ENCODE measurements at places on chromosomes 11 and 22.

GRCh38 chr11:1302461-1303125, 6.8 kb downstream of the TOLLIP start:
- DNase-seq: no peak

DNA sequence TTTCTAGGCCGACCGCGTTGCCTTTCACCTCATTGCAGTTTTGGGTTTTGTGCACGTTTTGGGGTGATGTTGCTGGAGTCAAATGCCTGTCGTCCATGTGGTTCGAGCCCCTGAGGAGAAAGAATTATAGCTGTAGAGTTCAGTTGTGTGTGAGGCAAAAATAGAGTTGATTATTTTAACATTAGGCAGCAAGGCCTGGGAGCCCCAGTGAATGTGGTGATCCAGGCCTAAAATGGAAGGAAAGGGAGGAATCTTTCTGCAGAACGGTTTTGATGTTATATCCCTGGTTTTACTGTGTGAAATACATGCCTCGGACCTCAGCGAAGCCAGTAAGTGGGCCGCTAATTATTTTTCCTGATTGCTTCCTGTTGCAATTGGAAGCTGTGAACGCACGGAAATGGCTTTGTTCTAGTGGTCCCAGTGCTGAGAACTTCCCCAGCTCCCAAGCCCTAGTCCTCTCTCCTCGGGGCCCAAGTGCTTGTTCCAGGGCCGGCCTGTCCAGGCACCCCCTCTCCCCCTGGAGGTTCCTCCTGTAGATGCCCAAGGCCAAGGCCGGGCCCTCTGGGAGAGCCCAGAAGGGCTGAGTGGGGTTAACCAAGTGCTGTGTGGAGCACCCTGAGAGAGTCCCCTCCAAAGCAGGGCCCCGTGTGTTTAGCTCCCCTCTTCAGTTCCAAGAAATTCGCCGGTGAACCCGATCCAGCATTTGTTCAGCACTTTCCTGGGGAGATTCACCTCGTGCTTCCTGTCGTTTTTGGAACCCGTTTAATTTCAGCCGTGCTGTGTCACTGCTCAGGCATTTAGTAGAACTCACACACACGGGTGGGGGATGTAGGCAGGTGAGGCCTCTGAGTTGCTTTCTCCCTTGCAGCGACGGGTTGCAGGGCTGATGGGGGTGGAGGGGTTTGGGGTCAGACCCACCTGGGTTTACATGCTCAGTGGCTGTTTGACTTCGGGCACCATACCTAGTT, 2.1 kb downstream of the LRP5 start:
- no peak for DNase-seq

DNA sequence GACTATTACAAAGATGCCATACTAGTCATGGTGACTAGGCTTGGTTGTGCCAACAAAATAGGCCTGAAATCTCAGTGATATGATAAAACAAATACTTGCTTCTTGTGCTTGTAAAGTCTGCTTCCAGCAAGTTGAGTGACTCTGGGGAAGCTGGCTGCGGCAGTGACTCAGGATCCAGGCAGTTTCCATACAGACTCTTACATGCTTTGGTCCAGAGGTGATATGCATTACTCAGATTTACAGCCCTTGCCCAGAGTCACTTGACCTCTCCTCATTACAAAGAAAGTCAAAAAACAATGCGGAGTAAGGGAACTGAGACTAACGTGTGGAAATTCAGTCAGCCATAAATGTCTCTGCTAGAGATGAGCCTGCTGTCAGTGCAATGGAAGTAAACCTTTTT, 387.5 kb downstream of the KCNA4 start:
- DNase-seq: no peak

GRCh38 chr11:120091121-120091520, 46.8 kb downstream of the TRIM29 start:
- no peak for DNase-seq

DNA sequence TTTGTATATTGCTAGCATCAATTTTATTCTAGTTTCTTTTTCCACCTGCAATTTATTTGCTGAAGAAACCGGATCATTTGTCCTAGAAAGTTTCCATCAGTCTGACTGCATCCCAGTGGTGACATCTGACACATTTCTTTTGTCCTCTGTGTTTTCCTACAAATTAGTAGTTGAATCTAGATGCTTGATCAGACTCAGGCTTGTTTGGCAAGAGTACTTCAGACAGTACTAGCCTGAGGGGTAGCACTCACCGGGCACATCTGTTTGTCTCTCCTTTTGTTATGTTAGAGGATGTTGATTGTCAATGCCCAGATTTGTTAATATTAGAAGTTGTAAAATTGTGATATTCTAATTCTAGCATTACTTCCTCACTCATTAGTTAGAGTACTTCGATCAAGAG, 204.8 kb downstream of the SWAP70 start:
- DNase-seq: no peak

DNA sequence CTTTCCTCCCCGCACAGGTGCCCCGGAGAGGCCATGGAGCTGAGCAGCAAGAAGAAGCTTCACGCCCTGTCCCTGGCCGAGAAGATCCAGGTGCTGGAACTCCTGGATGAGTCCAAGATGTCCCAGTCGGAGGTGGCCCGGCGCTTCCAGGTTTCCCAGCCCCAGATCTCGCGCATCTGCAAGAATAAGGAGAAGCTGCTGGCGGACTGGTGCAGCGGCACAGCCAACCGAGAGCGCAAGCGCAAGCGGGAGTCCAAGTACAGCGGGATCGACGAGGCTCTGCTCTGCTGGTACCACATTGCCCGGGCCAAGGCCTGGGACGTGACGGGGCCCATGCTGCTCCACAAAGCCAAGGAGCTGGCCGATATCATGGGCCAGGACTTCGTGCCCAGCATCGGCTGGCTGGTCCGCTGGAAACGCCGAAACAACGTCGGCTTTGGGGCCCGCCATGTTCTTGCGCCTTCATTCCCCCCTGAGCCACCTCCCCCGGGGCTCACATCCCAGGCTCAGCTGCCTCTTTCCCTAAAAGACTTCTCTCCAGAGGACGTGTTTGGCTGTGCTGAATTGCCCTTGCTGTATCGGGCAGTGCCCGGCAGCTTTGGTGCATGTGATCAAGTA, 1.3 kb downstream of the TIGD3 start:
- DNase-seq: no peak

- peak; percentile 93 for DNase-seq
Measured at GRCh38 chr22:37079668-37080171, 28.2 kb downstream of the KCTD17 start.

GRCh38 chr22:37243402-37244113, 511 bp downstream of the RAC2 start:
- DNase-seq: no peak

DNA sequence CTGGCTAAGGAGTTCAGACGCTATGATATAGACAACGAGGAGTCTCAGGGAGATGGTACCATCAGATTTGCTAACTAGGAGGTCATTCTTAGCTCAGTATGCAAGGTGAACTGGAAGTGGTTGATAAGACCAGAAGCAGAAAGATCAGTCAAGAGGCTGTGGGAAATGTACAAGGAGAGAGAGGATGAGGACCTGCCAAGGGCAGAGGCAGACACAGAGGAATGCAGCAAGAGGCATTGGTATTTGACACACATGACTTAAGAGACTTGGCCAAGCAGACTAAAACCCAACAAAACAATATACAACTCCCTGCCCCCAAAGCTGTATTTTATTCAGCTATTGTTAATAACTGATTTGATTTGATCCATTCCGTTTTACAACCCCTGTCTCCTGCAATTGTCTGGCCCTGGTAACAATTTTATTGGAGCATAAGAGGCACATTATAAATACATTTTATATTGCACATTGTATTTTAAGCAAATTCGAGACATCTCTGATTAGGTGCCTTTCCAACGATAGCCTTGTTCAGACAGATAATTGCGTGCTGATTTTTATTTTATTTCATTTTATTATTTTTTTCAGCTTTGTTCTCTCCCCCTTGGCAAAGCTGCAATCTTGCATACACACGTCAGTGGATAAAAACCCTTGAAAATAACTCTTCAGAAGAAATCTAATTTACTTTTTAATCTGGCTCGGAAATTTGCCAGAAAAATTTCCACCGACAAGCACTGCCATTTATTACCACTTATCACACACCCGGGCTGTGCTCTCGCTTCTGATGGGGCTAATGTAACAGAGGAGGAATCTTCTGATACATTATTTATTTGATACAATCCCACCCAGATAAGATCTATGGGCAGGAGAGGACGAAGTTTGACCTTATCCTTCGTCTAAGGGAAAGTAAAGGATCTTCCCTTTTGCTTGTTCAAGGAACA, 237.8 kb downstream of the NXPE2 start:
- no peak for DNase-seq

GRCh38 chr22:33580310-33580709, 340.0 kb downstream of the LARGE1 start:
- no peak for DNase-seq

DNA sequence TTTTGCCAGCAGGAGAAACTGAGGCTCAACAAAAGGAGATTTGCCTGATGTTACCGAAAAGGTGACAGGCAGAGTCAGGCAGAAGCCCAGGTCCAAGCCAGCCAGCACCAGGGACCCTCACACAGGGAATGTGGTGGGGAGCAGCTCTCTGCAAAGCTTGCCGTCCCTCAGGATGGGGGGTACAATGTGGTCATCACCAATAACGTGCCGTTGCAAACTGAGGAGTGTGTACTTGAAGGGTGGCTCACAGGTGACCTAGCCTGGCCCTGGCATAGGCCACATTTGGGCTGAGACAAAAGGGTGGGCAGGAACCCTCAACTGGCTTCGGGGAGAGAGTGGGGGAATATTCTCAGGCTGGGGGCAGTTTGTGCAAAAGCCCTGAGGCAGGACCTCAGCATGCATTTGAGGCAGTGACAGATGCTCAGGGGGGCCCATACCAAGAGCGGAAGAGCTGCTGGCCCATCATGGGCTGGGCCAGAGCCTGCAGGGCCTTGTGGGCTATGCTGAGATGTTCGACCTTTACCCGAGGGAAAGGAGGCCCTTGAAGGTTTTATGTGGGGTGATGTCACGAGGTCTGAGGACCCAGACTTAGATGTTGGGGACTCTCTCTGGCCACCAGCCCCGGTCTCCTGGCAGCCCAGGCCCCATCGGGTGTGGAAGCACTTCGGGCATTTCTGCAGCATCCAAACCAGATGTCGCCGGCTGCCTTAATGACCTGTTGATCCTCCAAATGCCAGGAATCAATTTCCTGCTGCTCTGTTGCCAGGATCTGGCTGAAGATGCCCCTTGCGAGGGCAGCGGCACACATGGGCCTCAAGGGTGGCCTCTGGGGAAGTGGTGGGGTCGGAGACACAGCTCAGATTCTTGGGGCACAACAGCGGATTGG, 57.4 kb upstream of the SHISAL1 start:
- DNase-seq: no peak

GRCh38 chr22:50274311-50274710, 4.1 kb upstream of the MAPK11 start:
- peak; percentile 28 for DNase-seq

DNA sequence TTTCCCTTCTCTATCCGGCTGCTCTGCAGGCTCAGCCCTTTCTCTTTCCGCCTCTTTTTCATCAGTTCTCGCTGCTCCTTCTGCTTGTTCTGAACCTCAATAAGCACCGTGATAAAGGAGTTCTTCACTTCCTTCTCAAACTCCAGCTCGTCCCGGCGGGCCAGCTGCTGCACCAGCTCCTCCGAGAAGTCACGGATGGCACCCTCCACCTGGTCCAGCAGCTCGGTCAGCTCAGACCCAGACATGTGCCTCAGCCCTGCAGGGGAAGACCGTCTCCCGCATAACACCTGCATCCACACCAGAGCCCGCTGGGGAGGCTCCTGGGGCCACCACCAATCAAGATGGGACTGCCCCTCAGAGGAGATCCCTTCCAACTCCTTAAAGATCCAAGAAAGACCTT, 40.2 kb downstream of the FEZ1 start:
- no peak for DNase-seq

GRCh38 chr22:40512426-40513136, 123.9 kb downstream of the MRTFA start:
- DNase-seq: no peak

- DNase-seq: no peak
Measured at GRCh38 chr11:123451183-123451781, 21.2 kb downstream of the GRAMD1B start.

DNA sequence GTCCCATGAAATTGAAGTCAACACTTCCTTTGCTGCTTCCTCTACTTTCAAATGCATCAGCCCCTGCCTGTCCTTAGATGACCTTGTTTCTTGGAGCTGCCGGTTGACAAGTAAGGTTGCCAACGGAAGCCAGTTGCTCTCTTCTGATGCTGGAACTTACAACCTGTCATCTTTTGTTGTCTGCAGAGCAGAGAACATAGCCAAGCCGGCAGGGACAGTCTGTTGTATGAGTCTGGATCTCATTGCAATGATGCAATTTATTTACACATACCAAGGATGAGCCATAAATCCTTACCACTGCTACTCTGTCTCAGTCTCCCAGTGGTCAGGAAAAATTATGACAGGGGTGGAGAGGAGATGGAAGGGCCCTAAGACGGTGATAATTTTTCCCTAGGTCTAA, 151.4 kb downstream of the BLID start:
- DNase-seq: no peak

DNA sequence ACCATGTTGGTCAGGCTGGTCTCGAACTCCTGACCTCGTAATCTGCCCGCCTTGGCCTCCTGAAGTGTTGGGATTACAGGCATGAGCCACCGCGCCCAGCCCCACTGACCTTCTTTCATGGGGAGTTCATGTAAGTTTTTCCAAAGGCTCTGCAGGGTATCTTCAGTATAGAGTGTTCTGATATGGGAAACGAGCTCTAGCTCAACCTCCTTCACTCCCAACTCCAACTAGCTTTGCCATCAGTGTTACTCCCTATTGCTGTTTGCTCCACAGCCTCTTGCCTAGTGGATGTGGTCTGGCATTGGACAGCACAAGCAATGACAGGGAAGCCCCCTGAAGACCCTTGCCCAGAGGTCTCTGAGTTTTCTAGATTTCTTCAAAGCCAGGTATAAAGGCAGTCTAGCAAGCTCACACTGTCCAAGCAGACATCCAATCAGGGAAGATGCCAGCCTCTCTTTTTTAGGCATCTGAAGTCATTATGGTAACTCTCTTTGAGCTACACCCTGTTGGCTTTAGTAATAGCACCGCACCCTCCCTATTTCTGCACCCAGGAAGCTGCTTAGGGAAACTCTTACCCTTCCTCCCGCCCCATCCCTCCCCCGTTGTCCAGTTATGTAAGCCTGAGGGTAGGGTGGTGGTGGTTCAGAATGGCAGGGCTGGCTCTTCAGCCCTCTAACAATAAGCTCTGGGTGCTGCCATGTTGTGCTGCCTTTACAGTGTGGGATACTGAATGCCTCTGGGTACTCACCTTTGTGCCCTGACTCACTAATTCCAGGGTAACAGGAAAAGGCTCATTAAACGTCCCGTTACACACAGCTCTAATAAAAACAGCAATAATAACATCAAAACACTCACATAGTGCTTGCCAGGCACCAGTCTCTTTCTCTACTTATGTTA, 41.4 kb upstream of the CLDN5 start:
- no peak for DNase-seq

- DNase-seq: peak; percentile 19
Measured at GRCh38 chr11:17013548-17014320, 480 bp downstream of the PLEKHA7 start.

DNA sequence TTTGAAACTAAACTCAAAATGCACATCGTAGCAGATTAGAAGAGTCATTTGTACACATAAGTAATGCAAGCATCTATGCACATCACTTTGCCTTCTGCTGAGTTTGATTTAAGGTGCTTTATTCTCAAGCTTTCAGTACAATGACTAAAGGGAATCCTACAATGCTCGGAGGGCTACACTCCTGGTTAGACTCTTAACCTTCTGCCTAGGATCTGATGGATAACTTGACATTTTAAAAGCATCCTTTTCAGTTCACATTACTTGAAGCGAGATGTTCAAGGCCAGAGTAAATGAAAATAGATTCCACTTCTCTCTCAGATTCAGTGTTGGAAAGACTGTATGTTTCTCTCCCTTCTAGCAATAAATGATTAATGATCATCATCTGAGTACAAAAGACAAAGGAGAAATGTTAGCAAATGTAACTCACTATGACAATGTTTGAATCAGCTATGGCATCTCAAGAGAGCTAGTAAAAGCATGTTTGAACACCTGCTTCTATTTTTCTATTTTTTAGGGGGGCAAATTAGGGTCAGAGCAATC, 259.2 kb upstream of the ANO3 start:
- no peak for DNase-seq
